ENCODE measurements at places on chromosomes 7 and 10.

GRCh38 chr7:92873776-92874175, 37.4 kb upstream of the CDK6 start:
- no peak for DNase-seq

GRCh38 chr10:29671228-29671780, 36.5 kb upstream of the SVIL start:
- no peak for DNase-seq

DNA sequence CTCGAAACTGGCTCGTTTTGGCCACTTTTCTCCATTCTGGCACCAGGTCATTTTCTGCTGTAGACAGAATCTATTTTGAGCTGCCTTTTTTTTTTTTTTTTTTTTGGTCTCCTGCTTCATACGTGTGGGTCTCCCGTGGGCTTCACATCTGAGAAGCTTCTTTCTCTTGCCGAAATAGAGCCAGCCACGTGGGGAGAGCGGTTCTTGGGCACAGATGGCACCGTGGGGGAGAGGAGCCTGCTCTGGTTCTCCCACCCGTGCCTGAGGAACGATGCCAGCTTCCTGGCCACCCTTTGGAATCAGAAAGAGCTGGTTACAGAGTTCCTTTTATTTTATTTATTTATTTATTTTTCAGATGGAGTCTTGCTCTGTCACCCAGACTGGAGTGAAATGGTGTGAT, 48.7 kb upstream of the OCM2 start:
- DNase-seq, result no peak

DNA sequence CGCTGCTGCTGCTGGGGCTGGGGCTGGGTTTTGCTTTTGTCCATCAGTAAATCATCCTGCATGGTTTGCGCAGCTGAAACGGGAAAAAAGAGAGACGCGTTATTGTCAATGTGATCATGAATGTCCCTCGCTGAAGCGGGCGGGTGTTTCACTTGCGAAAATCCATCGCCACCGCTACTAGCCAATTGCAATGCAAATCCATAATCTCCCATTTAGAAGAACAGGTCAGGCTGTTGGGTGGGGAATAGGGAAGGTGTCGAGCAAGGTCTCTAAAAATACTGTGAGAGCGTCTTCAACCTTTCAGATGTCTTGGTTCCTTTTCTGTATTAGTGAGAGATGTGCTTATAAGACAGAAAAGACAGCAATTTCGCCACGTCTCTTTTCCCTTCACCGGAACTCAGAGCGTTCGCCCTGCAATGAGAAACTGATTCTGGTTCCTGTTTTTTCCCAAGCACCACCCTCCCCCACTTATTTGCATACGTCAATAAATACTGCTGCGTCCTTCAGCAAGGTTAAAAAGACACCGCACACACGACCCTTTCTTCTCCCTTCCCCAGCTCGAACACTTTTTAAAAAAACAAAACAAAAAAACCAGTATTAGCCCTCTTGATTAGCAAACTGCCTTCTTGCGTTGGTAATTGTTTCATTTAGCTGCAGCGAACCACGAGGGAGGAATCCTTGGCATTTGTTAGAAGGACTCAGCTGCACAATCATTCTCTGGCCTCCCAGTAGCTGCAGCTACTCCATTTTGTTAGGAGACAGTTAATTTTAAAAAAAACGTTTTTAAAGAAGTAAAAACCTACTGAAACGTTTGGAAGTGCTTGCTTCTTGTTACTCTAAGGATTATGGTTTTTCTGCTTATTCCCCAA, 50.4 kb downstream of the CPEB3 start:
- DNase-seq, result no peak

GRCh38 chr7:107711301-107711700, 32.6 kb upstream of the CBLL1 start:
- no peak for DNase-seq

DNA sequence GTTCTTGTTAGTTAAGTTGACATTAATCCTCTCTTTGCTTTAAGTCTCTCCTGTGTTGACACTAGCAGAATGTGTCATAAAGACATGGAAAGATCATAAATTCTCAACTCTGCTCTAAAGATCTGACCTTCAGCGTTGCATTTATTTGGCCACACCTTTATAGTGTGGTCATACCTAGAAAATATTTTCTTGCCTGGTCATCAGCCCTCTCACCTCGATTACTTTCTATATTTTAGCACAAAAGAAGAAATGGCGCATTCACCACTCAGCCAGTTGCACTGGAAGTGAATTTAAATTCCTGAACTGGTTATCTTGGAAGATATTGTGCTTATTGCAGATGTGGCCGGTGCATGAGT, 96.7 kb upstream of the PDCD4 start:
- no peak for DNase-seq

GRCh38 chr10:124380256-124380995, 38.3 kb downstream of the OAT start:
- DNase-seq, result no peak
